ENCODE measurements at places on chromosomes 4 and X. TPM values are rescaled to one million over a fixed set of nuclear protein-coding genes. Genes with fewer than 3 reads are reported as not detected.

Gene TMSB15C
- 1.5 TPM for total RNA-seq

Gene NMU
- total RNA-seq: 0.78 TPM

Gene SLBP
- 80.0 TPM for total RNA-seq

Gene SSX2
- total RNA-seq: not detected

Gene OCRL
- total RNA-seq: 9.2 TPM

Gene RTL3
- total RNA-seq: not detected

Gene SPANXA2
- not detected for total RNA-seq

Gene ZCCHC12
- not detected for total RNA-seq

Gene F8A1
- 2.4 TPM for total RNA-seq

Gene RAP2C
- total RNA-seq: 15.9 TPM

Gene MSANTD1
- total RNA-seq: not detected

Gene CORIN
- 0.16 TPM for total RNA-seq

Gene APOO
- 36.0 TPM for total RNA-seq

Gene DAPP1
- 18.2 TPM for total RNA-seq

Gene MAP3K15
- total RNA-seq: 0.39 TPM

Gene SLC7A11
- 30.2 TPM for total RNA-seq

Gene SLC6A14
- 0.04 TPM for total RNA-seq

Gene SMIM31
- not detected for total RNA-seq

Gene ARAF
- total RNA-seq: 29.3 TPM

Gene TLL1
- 9.5 TPM for total RNA-seq

Gene GATA1
- total RNA-seq: not detected

Gene NDST3
- not detected for total RNA-seq

Gene IQCM
- total RNA-seq: not detected

Gene SAGE1
- not detected for total RNA-seq

Gene H2BW2
- not detected for total RNA-seq

Gene HHIP
- not detected for total RNA-seq

Gene HSFX2
- total RNA-seq: not detected

Gene SPACA5B
- not detected for total RNA-seq

Gene SPINK2
- not detected for total RNA-seq

Gene SHOX
- not detected for total RNA-seq

Gene CCDC158
- total RNA-seq: 0.04 TPM

Gene MAGEA4
- total RNA-seq: not detected

Gene CXCL9
- total RNA-seq: not detected

Gene GLOD5
- not detected for total RNA-seq

Gene PRRG3
- total RNA-seq: not detected

Gene PSMD10
- 72.5 TPM for total RNA-seq

Gene COX7B2
- not detected for total RNA-seq

Gene CTAG2
- not detected for total RNA-seq

Gene HAUS3
- total RNA-seq: 6.6 TPM

Gene CPE
- total RNA-seq: 3.4 TPM

Gene HS6ST2
- 0.38 TPM for total RNA-seq

Gene MSMO1
- 445 TPM for total RNA-seq

Gene TRIM61
- 0.62 TPM for total RNA-seq

Gene MAGIX
- 4.8 TPM for total RNA-seq

Gene SOWAHB
- total RNA-seq: 0.39 TPM

Measured in hair follicular keratinocyte (primary cell).